GM13977 (cell line): ENCODE measurements at places on chromosomes 6 and 20.

DNA sequence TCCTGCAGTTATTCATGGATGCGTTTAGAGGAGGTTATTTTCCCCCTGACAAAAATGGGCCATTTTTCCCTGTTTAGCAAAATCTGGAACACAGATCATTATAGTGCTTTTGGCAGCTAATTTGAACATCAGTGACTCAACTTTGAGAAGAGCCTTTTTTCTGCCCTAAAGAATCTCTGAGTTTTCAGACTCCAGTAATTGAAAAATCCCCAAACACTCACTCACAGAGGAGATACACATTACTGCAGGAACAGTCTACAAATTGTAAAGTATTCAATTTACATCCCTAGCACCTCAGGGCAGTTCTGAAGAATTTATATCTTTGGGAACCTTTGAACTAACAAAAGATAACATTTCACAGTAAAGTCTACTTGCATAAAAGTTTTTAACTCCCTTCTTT, 966.6 kb upstream of the SLC35B3 start:
- DNase-seq, result no peak

GRCh38 chr6:2756241-2756640, 5.5 kb upstream of the MYLK4 start:
- DNase-seq, result no peak

DNA sequence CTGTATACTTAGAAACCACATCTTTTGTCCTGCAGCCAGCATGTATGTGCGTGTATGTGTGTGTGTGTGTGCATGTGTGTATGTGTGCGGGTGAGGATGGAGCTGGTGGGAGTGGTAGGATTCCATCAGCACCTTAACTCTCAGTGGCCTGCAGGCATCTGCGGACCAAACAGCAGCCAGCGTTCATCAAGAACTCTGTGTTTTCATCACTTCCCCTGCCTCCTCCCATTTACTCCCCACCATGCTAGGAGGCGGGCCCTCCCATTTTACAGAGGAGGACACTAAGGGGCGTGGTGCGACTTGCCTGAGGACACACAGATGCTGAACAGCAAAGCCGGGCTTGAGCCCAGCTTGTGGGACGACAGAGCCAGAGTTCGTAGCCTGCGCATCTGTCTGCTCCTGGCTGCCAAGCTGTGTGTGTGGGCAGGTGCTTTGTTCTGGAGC, 8.9 kb downstream of the VSTM2L start:
- peak; percentile 65 for DNase-seq

DNA sequence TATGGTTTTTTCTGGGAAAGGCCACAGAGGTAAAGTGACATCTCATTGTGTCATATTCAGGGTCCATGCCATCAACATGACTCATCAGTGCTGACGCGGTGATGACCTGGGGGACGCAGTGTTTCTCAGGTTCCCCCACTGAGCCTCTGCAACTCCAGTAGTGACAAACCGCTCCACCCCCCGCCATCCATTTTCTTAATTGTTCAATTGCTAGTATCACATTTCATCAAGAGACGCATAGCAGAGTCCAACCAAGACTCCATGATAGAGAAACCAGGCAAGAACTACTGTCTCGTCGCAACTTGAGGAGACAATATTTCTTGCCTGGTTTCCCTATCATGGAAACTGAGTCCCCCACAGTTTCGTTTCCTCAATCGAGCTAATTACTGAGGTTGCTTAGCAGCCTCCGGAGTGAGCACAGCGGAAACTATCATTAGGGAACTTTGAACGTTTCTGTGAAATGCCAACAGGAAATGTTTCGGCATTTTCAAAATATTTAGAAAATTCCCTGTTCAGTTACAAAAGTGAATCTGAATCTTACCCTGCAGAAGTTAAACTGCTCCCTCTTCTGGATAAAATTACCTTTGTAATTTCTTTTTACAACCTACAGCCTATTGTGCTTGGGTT, 12.2 kb upstream of the SERPINB1 start:
- peak; percentile 59 for DNase-seq

DNA sequence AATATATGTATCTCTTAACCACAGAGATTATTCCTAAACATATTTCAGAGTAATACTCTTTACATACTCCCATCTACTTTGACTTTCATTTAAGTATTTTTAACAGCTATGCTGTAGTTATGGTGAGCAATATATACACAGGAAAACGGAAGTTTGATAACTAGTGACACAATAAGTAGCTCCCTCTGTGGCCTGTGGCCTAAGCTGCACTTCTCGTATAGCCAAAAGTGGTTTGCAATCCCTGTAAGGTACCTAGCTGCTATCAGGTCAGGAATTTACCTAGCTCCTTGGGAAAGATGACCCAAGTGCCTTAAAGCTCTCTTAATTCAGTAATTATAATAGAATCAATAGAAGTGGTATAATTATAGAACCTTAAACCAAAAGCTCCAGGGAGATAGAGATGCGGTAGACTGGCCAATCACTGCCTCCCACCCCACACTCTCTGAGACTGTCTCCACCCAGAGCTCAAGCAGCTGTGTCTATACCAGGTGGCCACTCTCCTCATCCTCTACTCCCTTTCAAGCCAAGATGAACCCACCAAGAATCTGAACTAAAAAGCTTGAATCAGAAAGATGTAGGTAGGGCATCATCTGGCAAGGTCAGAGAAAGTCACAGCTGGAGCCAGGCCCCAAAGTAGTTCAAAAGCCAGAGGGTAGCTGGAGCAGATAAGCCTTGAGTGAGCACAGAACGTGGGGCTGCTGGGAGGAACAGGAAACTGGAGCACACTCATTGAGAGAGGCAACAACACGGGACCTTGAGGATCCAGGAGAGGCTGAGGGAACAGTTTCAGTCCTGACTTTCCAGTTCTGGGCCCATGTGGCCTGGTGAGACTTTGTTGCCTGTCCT, 84.9 kb upstream of the ASF1A start:
- no peak for DNase-seq

DNA sequence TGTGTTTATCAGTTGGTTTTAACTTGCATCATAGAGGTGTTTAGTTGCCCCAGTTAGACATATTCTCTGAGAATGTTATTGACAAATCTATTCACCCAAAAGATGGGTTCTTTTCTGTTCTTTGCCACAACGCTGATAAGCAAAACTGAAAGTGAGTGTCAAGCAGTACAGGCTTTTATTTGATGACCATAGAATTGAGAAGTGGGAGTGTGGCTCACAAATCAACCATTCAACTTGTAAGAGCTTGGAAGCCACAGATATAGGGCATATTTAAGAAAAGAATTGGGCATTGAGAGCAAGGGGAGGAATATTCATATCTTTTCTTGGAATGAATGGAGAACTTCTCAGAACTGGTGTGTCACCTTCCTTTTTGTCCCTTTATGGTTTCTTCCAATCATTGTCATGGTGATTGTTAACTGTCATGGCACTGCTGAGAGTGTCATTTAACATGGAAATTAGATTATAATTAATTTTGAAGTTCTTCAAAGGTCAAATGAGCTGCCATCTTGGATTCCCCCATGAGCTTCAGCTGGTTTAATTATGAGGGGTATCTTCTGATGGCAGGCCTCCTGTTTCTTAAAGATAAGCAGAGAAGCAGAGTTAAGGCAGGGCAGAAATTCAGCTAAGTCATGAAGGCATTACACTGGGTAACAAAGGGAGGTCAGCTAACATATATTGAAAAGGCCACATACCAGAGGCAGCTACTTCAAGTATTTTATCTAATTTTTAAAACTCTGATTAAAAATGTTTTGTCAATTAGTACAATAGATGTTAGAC, 254.0 kb upstream of the HTR1E start:
- DNase-seq, result no peak

DNA sequence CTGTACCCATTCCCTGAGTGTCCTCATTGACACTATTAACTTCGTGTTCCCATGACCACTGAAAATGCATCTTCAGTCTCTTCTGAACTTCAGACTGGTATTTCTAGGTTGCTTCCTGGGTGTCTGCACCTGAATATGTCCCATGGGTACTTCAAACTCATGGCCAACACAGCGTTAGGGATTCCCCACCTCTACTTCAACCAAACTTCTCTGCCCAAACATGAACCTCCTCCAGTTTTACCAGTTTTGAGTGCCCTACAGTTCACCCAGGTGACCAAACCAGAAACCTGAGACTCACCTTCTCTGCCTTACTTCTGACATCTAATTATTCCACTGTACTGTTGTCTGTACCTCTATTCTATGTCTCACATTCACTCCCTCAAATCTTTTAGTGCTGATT, 99.5 kb upstream of the SUPT3H start:
- DNase-seq, result no peak
